ENCODE measurements at places on chromosomes 16 and 17.

GRCh38 chr16:80092681-80093080 is 448.1 kb upstream of the DYNLRB2 start:
- DNase-seq, result no peak

DNA sequence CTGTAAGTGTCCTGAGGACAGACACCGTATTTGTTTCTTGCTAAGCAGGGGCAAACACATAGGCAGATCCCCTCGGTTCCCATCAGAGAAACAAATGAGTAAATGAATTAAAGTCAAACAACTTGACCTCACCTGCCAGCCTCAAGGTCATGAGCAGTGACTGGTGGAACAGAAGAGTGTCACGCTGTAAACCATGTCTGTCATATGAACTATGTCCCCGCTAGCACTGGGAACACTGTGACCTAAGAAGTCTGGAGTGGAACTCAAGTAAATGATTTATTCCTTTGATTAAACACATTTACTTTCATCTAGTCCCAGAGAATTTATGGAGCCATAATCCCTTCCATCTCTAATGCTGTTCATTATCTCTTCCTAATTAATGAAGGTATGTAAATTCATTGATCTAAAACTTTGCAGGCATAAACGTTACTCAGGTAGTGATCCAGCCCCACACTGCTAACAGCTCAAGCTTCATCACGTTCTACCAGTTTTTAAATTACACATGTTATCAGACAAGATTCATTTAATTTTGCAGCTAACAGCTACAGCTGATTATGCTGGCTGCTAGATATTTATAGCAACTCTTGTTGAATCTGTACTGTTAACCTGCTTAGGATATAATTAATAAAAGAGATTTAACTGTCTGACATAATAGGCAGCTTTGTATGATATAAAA is 38.7 kb downstream of the CPPED1 start:
- DNase-seq, result no peak

DNA sequence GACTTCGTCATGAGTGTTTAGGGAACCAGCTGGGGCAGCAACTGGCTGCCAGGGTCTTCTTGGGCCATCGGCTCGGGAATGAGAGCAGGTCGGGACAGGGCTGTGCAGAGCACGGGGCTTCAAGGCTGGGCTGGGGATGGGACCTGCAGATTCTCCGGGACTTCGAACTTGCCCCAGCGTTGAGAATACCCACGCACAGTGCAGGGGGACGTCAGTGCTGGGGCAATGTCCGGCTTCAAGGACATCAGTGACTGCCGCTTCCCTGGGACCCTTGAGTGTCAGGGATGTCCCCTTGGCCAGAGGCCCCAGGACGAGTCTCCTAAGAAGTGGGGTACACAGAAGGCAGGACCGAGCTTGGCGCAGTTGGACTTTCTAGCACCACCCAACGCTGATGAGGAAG is 76.3 kb downstream of the MGAT5B start:
- DNase-seq, result no peak

DNA sequence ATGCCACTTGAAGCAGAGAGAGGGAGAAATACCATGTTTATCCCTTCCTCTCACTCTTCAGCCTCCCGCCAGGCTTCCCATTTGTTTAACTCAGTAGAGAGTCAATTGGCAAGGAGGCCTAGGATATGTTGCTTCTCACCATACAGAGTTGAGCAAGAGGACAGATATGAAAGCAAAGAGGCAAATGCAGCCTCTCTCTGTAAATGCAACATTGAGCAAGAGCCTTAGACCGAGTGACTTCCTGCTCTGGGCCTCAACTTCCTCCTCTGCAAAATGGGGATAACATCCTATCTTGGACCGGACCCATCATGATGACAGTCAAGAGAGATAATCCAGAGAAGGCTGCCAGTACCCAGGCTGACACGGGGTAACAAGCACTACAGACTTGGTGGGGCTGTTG is 36.8 kb downstream of the SOCS1 start:
- DNase-seq, result peak; percentile 90

GRCh38 chr17:59155439-59156177 is at the start of gene PRR11:
Gene PRR11 (plus strand): TSS chr17:59155746. CDS start chr17:59169753, 14,007 bp downstream.
- no peak for DNase-seq

- DNase-seq, result peak; percentile 77
These were observed 34.8 kb downstream of the FAM20A start for GRCh38 chr17:68566442-68566738.

DNA sequence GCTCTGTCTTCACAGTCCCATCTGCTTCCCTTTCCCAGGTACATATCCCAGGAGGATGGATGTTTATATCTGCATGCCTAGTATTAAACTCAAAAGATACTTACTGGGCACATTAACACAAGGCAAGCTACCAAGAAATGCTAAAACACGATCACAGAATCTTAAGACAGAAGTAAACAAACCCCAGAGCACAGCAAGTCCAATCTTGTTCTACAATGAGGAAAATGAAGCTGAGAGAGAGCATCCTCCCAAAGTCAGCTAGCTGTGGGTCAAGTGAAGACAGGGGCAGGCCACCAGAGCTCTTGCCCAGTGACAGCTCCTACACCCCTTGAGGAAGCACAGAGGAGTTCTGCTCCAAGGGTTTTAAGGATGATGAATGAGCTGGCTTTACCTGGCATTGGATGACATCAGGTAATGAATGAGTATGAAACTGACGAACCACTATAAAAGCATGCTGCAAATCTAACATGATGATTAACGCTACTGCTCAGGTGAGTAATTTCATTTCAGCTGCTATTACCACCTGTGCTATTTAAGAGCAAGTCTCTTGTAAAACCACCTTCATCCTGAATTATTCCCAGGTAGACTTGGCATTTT is 20.3 kb downstream of the XPO6 start:
- no peak for DNase-seq

DNA sequence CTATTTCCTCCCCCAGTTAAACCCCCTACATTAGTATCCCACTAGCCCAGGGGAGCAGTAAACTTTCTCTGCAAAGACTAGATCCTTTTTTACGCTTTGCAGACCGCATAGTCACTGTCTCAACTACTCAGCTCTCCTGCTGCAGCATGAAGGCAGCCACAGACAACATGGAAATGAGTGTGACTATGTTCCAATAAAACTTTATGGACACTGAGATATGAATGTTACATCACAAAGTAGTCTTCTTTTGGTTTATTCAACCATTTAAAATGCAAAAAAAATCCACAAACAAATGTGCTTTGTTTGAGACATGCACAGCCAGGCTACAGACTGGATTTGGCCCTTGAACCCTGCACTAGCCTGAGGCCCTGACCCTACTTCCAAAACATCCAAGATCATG is 1.9 kb upstream of the RNASEK start:
- no peak for DNase-seq

DNA sequence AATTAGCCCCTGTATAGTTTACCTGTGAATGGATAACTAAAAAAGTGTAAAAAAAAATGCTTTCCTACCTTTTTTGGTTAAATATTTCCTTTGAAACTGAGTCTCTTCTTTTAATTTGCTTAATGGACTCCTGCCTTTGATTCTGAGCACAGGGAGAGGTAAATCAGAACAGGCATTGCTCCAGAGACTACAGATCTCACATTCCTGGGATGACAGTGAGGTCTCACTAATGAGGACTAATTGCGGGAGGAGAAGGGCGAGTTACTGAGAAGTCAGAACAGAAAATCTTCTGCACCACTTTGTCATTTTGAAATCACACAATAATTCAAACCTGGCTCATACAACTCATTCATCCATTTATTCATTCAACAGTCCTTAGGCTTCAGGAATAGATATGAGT is 437.0 kb upstream of the ASIC2 start:
- DNase-seq, result no peak

GRCh38 chr17:51500454-51500853 is 240.1 kb downstream of the UTP18 start:
- DNase-seq, result no peak

DNA sequence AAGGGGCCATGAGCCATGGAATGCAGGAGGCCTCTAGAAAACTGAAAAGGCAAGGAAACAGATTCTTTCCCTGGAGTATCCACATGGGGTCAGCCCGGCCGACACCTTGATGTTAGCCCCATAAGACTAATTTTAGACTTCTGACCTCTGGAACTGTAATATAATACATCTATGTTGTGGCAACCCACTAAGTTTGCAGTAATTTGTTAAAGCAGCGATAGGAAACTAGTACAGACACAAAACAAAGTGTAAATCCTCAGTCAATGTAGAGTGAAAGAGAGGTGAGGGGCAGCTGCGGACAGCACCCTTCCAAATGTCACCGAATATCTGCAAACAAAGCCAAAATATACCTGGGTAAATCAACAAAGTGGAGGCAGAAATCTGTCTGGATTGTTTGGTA is 7.2 kb upstream of the SIAH1 start:
- DNase-seq, result no peak

- no peak for DNase-seq
These were observed 9.2 kb downstream of the CDIP1 start for GRCh38 chr16:4529085-4530060.

- DNase-seq, result no peak
These were observed 11.7 kb upstream of the RPH3AL start for GRCh38 chr17:364308-364707.

DNA sequence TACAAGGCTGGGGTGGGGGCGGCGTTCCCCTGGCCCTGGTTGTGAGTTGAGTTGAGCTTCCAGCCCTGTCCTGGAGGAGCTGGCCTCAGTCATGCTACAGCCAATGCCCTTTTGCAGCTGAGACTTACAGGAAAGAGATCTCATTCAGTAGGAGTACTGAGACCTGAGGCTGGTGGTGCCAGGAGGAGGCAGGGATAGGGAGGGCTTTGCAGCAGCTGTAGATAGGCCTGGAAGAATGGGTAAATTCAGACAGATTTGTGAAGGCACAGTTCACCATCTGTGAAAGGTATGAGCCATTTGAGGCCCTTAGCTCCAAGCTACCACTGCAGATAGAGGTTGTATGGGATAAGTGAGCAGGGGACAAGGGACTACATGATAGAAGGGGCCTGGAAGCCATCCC is 5.6 kb downstream of the STX4 start:
- DNase-seq, result no peak

DNA sequence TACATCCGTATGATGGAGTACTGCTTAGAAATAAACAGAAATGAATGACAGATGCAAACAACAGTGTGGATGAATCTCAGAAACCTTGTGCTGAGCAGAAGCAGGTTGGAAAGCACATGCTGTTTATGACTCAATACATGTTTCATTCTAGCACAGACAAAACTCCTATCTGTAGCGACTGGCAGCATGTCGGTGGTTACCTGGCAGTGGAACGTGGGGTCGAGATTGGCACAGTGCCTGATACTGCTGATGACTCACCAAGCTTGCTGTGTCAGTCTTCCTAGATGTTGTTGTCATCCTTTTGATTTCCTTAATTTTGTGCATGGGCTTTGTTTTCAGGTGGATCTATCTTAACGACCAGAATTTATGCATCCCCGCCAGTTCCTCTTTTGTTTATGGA is 62.1 kb downstream of the GAN start:
- no peak for DNase-seq

- no peak for DNase-seq
These were observed 3.9 kb upstream of the C17orf99 start for GRCh38 chr17:78142119-78142861.

GRCh38 chr17:10743316-10744009 is 13.6 kb upstream of the TMEM220 start:
- no peak for DNase-seq

DNA sequence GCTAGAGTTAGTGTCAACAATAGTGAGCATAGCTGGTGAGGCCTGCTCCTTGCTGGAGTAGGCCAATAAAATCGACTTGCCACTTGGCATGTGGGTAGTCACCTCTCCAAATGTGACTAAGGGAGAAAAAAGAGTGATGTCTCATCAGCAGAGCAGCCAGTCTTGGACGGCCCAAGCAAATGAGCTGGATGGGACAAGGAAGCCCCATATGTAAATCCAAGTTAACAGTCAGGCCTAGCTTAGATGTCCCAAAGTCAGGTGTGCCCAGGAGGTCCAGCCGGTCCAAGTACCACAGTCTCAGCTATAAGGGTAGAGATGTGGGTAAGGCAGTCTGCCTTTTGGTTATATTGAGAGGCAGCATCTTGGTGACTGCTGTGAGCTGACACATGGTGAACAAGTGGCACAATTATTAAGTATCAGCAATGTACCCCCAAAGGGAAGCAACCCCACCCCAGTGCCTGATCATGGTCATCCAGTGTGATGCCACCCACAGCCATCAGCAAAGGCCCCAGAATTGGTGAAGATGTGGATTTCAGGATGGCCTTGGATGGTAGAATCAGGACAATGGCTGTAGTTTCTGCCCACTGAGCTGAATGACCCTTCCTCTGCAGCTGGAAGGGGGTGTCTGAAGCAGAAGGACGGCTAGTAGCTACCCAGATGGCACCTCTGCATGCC is 83.4 kb downstream of the TNFRSF13B start:
- no peak for DNase-seq

DNA sequence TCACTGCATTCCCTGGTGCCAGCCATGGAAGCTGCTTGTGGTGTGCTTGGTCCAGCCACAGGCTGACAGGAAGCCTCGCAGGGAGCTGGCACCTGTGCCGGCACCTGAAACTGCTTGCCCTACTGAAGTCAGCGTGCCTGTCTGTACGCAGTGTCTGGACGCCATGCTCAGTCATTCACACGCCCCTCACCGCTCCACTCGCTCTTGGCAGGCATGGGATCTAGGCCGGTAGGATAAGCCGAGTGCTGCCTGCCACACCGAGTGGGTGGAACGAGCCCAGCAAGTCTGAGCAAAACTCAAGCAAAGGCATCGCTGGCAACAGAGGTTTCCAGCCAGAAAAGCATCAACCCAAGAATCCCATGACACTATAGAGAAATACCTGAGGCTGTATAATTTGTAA is 350.6 kb downstream of the CDH11 start:
- DNase-seq, result no peak

DNA sequence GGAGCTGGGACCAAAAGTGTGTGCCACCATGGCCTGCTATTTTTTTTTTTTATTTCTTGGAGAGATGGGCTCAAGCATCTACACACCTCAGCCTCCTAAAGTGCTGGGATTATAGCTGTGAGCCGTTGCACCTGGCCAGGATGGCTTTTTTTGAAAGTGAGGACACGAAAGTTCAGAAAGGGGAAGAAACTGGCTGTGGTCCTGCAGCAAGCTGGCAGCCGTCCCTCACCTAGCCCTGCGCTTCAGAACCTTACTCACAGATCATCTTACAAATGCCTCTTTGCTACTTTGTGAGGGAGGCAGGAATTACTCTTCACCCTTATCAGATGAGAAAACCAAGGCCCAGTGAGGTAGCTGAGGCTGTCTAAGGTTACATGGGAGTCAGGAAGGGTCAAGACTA is 4.5 kb upstream of the PPY start:
- no peak for DNase-seq

- no peak for DNase-seq
These were observed 44.9 kb downstream of the MEOX1 start for GRCh38 chr17:43616852-43617251.

GRCh38 chr17:2595716-2596115 is 2.3 kb downstream of the PAFAH1B1 start:
- DNase-seq, result peak; percentile 4

- no peak for DNase-seq
These were observed 69.9 kb downstream of the SRCIN1 start for GRCh38 chr17:38535886-38536285.

GRCh38 chr17:39981207-39981741 is 667 bp downstream of the PSMD3 start:
- DNase-seq, result no peak

GRCh38 chr17:74210191-74211140 is 2.9 kb upstream of the TTYH2 start:
- peak; percentile 69 for DNase-seq

GRCh38 chr16:54628796-54629625 is 301.7 kb upstream of the IRX5 start:
- no peak for DNase-seq
